Kidney epithelial cell (primary cell): ENCODE measurements at places on chromosomes 4 and X.

DNA sequence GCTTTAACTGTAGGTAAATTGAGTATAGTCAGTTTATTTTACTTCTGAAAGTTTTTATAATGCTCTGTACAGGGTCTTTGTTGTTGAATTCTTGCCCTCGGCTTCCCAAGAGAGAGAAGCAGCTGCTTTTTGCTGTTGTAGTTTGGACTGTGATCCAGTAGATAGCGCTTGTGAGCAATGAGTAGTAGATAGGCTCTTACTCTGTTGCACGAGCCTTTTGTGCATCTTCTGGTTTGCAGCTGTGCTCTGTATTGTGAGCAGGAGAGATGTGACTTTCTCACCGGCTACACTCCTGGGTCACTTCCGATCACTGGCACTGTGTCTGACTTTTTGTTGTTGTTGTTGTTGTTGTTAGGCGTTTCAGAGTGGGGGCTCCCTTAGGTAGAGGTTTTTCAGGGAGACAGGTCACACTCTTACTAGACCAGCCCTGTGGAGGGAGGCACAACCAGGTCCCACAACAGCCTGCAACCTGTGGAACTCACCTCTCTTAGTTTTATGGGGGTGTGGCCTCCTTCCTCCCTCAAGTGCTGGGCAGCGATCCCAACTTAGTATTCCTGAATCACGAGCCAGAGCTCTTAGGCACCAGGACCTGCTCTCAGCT lies 822.1 kb upstream of the GALNTL6 start:
- no peak for DNase-seq

GRCh38 chr4:47050761-47051725 lies 19.7 kb downstream of the GABRB1 start:
- DNase-seq: no peak

GRCh38 chr4:129839687-129840086 lies 743.7 kb downstream of the C4orf33 start:
- no peak for DNase-seq

GRCh38 chr4:23888421-23889319 lies 1.2 kb downstream of the PPARGC1A start:
- DNase-seq: no peak

GRCh38 chr4:188218392-188218791 lies 79.2 kb downstream of the TRIML1 start:
- no peak for DNase-seq

DNA sequence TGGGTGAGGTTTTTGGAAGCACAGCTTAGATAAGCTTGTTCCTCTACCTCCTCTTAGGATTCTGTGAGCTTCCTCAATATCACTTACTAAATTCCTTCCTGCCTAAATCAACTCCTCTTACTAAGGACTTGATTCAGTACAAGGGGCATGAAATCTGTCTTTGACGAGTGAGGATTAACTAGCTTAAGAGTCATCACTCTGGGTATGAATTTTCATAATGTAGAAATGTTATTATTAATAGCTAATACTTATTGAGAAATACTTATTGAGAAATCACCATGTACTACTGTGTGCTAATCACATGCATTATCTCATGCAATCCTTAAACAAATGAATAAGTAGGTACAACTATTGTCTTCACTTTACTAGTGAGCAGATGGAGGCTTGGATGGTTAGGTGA lies 28.6 kb downstream of the TRPC3 start:
- no peak for DNase-seq

DNA sequence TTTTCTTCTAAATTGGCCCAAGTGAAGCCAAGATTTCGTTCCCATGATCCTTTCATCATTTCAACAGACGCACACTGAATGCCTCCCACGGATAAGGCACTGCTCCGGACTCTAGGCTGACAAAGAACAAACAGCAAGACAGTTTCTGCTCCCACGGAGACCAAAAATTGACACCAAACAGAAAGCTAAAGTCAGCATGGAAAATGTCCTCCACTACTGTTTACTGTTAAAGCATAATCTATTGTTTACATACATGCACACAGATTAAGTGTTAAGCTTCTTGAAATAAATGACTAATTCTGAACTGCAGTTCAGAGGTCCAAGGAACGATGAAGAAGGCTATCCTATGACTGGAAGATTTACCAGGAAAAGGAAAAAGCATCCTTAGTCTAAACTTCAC lies 199.6 kb downstream of the AASDH start:
- no peak for DNase-seq

DNA sequence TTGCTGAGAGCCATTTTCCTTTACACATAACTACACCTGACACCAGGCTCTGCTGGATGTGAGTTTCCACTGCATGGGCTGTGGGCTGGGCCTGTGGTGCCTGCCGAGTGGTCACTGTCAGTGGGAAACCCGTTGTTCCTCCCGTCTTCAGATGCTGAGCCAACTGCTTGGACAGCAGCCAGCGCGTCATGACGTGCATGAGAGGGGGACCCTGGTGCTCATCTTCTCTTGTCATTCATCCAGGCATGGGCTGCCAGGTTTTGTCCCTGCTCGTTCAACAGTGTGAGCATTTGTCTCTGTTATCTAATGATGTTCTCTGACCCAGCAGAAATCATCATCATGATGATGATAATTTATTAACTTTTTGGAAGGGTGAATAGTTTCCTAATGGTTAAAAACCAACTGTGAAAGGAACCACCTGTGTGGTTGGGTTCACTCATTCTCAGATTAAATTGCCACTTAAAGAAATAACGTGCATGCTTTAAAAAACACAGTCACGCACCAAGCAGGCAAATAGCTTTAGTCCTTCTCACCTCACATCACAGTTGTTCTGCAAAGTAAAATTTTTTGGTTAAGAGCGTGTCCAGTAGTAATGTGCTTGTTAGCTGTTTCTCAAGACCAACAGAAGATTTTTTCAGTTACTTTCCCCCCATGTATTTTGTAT lies 19.9 kb upstream of the CLDN34 start:
- no peak for DNase-seq

- DNase-seq: no peak
Observed at GRCh38 chrX:151228935-151229334, 52.6 kb downstream of the GPR50 start.

GRCh38 chrX:111340054-111340453 lies 69.8 kb upstream of the CAPN6 start:
- no peak for DNase-seq
